ENCODE measurements at places on chromosomes 4 and X.

- DNase-seq: no peak
Measured at GRCh38 chr4:13670456-13671160, 43.1 kb upstream of the BOD1L1 start.

DNA sequence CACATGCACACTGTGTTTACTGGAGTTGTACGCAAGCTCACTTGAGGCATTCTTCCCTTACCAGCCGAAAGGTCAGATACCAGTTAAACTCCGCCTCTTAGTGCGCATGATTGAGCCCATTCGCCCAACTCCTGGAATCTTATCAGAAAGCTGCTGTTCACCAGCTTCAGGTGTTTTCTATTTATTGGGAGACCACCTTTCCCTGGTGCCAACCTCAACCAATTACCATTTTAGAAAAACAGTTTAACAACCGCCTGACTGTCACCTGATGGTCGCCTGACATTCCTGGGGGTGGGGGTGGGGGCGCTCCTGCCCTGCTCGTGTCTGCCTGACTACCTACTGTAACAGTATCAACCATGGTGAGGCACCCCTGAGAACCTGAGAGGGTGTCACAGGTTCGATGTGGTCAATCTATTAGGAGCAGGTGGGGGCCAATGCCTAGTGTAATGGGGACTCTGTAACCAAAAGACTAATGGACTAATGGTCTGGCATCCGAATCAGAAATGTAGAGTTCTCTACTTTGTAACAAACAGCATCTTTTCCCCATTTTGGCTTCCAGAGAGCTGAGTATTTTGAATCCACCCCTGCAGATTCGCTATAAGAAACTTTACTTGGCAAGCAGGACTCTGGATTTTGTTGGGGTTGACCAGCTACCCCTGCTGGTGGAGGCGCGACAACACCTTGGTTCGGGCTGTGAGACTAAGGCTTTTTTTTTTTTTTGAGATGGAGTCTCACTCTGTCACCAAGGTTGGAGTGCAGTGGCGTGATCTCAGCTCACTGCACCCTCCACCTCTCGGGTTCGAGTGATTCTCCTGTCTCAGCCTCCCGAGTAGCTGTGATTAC lies 58.2 kb upstream of the ZNF157 start:
- no peak for DNase-seq

- no peak for DNase-seq
Measured at GRCh38 chr4:4618847-4619246, 77.0 kb upstream of the STX18 start.

DNA sequence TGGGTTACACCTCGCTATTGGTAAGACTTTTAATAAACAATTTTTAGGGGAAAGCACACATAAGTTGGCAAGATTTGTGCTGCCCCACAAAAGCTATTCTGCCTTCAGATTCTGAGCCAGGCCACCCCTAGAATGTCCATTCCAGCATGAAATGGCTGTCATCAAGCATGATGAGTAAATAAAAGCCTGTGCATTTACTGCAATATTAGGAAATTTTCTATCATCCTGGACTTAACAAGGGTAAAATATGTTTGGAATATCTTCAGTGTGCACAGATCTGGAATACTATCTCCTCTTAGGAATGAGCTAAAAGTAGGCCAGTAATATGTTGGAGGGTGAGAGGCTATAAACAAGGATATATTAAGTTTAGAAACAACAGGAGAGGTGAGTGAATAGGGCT lies 510.9 kb downstream of the ANKRD50 start:
- no peak for DNase-seq

DNA sequence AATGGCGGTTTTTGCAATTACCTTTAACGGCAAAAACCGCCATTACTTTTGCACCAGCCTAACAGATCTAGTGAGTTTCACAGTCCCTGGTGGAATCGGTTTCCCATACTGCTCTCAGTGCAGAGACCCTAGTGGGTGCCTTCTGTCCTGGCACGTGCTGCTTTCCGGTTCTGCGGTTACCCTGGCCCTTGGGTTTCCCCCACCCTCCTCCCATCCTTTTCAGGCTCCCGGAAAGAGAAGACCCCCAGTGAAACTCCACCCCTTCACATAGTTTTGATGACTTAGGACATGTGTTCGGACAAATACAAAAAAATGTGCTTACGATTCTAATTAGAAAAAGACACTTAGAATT lies 36.9 kb downstream of the NLGN3 start:
- no peak for DNase-seq

DNA sequence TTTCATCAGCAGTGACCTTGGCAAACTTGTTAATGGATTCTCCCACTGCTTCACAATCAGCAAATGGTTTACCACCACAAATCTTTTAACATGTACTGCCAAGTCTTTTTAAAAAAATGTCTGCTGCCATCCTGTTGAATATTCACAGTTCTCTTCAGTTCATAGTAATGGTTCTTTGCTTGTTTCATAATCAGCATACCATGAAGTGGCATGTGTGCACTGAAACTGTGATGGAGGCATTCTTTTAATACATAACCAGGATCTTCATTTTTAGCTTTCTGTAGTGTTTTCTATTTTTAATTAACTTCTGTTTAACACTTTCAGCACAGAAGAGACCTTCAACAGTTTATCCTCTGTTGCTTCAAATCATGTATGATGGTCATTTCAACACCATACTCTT lies 230.1 kb upstream of the ARSJ start:
- no peak for DNase-seq

GRCh38 chr4:70930530-70931256 lies 28.5 kb downstream of the MOB1B start:
- DNase-seq: no peak
